GM12864 (cell line): ENCODE measurements at places on chromosomes 3 and 15.

DNA sequence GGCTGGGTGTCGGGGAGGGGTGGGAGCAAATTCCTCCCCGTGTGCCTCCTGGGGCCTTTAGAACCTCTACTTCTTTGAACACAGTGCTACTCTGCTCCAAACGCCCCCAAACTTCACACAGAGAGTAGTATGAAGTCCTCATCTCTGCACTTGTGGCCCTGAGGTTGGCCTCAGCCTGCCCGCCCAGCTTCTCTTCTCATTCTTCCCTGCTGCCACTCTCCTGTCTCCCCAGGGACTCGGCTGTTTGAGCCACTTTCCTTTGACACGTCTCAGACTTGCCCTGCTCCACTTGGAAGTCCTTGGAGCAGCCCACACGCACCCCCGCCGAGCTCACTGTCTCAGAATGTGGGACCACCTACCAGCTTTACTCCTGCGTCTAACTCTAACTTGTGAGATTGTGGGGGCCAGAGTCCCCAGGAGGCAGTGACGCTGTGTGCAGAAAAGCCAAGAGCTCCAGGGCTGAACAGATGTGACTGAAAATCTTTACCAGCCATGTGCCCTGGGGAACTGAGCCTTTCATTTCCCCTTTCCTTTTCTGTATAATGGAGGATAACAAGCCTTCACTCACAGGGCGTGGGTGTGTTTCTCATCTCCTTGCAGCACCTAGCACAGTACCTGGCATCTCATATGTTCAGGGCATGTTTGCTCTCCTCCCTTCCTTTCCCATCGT is 233.6 kb upstream of the CTDSPL start:
- no peak for DNase-seq

DNA sequence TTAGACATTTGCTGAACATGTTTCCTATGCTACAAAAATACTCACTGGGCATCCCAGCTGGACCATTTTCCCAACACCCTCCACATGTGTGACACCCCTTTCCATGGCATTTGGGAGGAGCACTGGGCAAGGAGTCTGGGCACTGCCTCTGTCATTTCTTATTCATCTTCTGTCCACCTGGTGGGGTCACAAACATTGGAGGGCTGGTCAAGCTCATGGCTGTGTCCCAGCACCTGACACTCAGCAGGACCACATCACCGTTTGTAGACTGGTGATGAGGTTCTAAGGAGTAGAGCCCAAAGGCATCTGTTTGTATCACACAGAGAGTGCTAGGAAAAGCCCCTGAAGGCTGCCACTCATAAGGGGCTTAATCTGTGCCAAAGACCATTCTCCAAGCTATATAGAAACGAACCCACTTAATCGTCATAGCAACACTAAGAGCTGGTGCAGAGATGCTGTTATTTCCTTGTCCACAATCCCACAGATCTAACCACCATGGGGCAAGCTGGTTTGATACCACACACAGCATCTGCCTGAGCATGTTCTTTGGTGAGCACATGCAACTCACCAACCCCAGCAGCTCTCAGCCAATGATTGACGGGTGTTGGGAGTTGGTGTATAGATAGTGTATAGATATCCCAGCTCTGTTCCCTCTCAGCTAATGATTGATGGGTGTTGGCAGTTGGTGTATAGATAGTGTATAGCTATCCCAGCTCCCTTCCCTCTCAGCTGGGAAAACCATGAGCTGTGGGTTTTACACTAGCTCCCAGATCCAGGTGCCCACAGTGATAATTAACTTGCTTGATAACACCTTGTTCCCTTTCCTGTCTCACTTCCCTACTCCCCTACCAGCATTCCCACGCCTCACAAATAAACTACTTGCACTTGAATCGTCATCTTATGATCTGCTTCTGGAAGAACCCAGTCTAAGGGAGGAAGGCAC is 42.7 kb upstream of the ATP2B2 start:
- no peak for DNase-seq

- DNase-seq, result no peak
These were observed 44.9 kb upstream of the KBTBD12 start for GRCh38 chr3:127870156-127870555.

DNA sequence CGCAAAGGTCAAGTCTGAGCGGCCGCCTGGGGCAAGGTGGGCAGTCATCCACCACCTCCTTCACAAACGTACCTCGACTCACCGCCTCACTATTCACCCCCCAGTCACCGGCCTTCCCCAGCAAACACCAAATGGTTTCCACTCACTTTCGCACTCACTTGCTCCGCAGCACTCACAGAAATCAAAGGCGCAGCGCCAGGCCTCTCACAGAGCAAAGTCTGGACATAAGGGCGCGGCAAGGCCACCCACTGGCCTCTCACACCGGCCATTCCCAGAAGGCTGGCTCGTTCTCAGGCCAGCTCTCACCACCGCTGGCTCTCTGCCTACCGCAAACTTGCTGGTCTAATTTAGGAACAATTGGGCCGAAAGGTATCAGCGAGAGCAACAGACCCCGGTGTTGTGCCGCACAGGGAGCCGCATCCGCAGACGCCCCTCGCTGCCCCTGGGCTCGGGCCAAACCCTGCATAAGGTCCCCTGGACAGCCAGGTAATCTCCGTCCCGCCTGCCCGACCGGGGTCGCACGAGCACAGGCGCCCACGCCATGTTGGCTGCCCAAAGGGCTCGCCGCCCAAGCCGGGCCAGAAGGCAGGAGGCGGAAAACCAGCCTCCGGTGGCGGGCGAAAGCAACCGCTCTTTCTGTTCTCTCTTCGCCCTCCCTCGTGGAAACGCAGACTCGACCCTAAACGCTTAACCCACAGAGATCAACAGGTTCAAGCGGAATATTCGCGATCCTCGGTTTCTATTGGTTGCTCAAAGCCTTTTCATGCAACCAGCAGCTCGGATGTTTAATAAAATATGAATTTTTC is 2.9 kb downstream of the SHOX2 start:
- no peak for DNase-seq

- DNase-seq, result no peak
These were observed 277.2 kb downstream of the UBE2E2 start for GRCh38 chr3:23480329-23480714.

DNA sequence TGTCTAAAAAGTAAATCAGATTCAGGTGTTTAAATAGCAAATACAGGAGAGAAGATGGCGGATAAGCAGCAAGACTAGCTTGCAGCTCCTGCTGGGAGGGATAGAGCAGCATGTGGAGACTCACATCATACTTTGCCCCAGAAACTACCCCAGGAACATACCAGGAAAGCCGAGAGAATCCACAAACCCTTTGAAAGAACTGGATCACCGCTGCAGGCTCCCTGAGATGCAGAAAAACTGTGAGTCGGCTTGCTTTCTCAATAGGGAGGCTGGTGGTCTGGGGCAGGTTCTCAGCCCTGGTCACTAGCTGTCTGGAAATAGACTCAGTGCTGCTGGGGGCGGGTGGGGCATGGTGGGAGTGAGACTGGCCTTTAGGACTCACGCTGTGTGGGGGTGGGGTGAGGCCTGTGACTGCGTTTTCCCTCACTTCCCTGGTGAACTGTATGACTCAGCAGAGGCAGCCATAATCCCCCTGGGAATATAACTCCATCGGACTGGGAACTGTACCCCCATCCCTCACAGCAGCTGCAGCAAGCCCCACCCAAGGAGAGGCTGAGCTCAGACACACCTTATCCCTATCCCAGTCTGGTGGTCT is 142.8 kb downstream of the CNTN6 start:
- no peak for DNase-seq

GRCh38 chr3:16467393-16467792 is 46.1 kb downstream of the RFTN1 start:
- DNase-seq, result peak; percentile 58

DNA sequence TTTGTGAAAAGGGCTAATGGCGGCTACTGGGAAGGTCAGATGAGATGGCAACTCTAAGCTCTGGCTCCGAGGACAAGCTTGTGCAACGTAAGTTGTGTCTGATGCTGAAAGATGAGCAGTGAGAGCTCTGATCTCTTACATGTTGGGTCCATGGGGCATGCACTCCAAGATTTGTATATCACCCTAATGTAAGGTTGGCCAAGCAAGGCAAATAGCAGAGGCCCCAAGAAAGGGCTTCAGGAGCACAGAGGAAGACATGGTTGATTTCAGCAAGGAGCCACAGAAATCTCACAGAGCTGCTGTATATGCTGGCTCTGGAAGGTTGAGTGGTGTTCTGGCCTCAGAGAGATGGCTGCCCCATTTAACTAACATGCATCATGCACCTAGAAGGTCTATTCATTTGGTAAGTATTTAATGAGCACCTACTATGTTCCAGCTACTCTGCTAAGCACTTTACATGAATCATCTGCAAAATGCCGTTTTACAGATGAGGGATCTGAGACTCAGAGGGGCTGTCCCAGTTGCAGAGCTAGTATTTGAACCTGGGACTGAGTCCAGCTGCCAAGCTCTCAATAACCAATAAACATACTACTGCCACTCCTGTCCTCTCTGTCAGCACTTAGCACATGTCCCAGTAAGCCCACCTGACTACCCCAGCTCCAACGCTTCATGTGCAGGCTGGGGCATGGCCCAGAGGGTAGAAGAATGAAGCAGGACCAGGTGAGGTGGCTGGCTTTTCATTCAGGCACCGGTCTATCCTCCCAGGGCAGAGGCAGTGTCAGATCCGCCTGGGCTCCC is 27.8 kb upstream of the ATP2B2 start:
- no peak for DNase-seq

DNA sequence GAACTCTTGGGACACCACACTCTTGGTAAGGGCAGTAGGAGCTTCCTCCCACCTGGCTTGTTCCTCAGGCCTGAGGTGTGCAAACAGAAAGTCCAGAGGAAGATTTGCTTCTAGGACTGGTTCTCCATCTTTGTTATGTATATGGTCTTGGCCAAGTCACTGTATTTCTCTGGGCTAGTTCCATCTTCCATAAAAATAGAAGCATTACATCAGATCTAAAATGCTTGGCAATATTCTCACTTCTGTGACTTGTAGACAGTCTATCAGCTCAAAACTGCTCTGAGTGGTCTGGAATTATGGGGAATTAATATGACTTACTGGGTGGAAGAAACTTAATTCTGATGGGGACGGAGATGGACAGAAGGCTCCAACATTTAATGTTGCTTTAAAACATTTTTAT is 55.2 kb downstream of the TMEM108 start:
- DNase-seq, result no peak

DNA sequence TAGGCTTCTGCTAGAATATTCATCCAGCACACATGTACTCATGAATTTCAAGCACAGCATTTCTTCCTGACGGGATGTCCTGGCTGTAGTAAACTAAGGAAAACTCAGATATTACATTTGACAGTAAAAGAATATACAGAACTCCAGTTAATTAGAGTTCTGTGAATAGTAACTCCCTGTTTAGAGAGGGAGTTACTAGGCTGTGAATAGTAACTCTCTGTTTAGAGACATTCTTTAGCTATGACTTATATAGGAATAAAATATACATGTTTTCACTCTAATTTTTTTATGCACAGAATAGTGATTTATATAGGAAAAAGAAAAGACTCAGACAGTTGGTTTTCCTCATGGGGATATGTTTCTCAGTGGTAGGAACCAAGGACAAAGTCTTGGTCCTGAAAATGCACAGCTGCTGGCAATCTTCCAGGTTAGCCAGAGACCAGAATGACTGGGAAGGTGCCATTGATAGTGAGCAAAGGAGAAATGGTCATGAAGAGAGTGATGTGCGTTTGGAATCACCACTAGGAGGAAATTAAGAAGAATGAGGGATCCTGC is 480.7 kb upstream of the THBS1 start:
- DNase-seq, result no peak

DNA sequence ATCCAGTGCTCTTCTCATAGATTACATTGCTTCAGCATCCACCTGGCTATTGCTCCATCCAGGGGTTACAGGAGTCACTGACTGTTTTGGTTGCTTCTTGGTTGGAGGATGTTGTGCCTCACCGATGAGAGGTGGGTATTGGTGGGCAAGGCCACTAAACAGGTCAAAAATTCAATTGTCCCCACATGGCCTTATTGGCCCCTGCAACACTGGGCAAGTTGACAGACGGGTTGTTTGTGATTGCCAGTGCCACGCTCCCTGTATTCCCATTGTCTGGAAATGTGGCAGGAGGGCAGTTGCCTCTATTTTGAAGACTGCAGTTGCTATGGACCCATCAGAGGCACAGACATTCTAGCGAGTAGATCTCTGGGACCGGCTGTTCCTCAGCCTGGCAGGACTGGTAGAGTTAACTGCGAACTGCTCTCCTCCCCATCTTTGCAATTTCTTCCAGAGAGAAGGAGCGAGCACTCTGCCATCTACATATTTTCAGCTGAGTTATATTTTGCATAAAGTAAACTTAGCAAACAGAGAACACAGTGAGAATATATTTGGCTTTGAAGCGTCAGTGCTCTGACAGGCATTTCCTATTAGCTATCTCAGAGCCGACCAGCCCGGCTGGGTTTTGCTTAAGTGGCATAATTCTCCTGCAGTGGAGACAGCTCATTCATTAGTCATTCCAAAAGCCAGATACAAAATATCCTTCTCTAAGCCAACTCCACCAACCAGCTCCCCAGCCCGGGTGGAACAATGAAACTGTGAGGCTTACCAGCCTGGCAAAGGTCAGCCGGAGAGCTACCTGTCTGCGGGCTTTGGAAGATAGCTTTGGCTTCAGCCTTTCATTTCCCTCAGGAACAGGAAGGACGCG is 26.0 kb upstream of the MAGEF1 start:
- DNase-seq, result no peak

DNA sequence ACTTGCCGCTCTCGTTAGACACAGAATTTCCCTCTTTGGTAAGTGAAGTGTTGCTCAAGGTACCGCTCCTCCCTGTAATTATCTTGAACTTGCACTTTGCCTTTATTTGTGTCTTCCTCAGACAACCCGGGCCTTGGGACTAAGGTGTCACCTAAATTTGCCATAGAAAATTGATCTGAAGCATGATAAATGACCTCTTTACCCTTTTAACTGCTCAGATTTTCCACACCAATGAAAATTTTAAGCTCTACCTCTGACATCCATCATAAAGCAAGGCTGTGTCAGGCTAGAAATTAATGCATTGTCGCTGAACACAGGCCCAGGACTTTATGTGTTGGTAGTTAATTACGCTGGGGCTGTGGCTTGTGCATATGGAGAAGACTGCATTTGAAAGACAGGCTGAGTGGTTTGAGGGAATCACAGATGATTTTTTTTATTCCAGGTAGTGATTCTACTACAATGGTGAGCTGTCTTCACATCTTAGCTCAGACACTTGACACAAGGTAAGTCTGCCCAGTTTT is 199.6 kb upstream of the CHRM5 start:
- no peak for DNase-seq

GRCh38 chr3:130679218-130679617 is 67.4 kb downstream of the PIK3R4 start:
- DNase-seq, result no peak

- no peak for DNase-seq
These were observed 839.0 kb downstream of the TUSC7 start for GRCh38 chr3:117548600-117548999.

- DNase-seq, result no peak
These were observed 405.9 kb upstream of the TBL1XR1 start for GRCh38 chr3:177603148-177603603.

- no peak for DNase-seq
These were observed 185.3 kb downstream of the LSAMP start for GRCh38 chr3:116259984-116260383.

- DNase-seq, result no peak
These were observed 90.5 kb upstream of the IL12A start for GRCh38 chr3:159898147-159898546.
